ENCODE measurements at places on chromosomes 1 and 21.

DNA sequence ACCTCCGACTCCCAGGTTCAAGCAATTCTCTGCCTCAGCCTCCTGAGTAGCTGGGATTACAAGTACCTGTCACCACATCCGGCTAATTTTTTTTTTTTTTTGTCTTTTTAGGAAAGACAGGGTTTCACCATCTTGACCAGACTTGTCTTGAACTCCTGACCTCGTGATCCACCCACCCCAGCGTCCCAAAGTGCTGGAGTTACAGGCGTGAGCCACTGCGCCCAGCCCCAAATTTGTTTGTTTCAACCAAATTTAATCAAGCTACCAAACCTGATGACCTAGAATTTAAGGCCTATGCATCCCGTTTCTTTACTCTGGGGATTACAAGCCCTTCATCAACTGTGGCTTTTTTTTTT, 58.3 kb upstream of the TBX15 start:
- no peak for DNase-seq

GRCh38 chr1:185159966-185160365, 3.0 kb downstream of the SWT1 start:
- no peak for DNase-seq

DNA sequence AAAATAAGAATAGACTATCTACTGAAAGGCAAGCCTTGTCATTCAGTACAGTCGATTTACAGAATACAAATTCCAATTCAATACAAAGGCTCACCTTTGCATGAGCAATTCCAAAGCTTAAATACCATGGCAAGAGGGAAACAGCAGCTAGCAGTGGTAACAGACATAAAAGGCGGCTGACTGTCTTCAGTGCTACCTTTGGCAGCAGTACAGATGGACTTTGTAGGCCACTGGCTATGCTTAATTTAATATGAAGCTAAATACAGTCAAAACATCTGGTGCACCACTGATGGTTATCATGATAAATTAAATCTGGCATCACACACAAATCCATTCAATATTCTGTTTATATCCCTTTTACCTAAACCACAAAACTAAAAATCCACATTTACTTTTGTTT, 62.4 kb downstream of the RERE start:
- no peak for DNase-seq

DNA sequence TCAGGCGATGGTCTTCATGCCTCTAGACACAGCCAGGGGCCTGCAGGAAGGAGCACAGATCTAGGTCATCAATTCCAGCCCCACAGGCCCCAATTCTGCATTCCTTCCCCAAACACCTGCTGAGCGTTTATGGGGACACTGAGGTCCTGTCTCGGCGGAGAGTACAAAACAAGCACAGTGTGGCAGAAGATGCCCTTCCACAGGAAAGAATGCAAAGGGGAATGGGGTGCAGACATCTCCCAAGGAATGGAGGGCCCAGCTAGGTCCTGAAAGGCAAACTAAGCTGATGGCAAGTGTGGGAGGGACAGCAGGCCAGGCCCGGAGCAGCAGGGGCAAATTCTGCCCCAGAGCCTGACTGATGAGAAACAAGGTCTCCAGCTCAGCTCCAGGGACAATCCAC, 3.5 kb upstream of the S100A8 start:
- no peak for DNase-seq

- DNase-seq: no peak
Measured at GRCh38 chr1:244732851-244733450, 80.0 kb downstream of the DESI2 start.

GRCh38 chr1:115473986-115474565, 136.0 kb upstream of the NGF start:
- DNase-seq: no peak

DNA sequence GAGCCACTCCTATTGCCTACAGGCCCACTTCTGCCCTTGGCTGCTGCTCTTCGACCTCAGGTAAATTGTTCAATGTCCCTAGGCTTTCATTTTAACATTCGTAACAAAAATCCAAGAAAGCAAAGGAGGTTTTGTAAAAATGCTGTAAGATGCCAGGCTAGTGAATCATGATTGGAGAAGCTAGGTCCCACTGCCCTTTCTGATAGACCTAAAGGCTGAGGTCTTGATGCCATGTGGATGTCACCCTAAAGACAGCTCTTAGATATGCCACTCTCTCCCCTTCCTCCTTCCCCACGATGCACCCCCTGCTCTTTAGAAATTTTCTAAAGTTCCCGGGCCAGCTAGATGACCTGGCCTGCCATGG, 9.9 kb upstream of the TMEM39B start:
- no peak for DNase-seq
